Mesothelial cell of epicardium (in vitro differentiated cells): ENCODE measurements at places on chromosomes 13 and 19. TPM values are rescaled to one million over a fixed set of nuclear protein-coding genes. Genes with fewer than 3 reads are reported as not detected.

DNA sequence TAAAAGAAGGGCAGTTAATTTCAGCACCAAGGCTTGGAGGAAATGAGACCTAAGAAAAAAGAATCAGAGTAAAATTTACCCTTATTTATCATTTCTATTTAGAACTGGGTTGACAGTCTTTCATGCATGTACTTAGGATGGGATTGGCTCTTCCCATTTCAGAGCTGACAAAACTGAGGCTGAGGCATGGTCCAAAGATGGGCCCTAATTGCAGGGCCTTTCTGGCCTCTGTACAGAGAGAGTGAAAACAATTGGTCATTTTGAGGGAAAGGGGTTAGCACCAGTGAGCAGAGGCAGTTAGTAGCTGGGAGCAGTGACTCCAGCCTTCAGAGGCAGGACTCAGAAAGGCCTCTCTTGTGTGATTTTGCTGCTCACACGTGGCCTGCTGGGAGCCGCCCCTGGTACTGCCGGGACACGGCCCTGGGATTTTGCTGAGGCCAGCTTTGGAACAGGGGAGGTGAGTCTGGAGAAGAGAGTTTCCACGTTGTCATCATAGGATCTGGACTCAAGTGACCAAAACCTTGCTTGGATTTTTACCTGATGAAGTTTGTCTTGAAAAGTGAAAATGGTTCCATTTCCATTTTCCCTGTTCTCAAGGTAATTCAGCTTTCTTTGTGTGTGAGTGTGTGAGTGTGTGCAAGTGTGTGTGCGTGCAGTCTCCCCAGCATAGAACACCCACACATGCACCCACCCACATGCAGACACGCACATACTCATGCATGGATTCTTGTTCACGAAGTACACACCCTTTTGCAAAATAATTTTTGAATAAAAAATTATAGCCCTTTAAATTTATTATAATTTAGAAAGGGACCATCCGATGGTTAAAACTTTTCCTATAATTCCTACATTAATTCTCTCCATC, at the start of gene ZNF536:
TSS of gene ZNF536 (plus strand) at position 425 of the 865 bp plus-strand sequence. CDS start 71,179 bp downstream, outside the sequence.
- no peaks in the 10 kb centered on the region for H3K36me3 ChIP-seq
- no peak for DNase-seq
- no peak within 1 kb of the TSS for H3K4me3 ChIP-seq
- H3K4me1 ChIP-seq: peaks cover 19% of the 10 kb centered on the region
- H3K27ac ChIP-seq: no peak within 1 kb of the TSS

DNA sequence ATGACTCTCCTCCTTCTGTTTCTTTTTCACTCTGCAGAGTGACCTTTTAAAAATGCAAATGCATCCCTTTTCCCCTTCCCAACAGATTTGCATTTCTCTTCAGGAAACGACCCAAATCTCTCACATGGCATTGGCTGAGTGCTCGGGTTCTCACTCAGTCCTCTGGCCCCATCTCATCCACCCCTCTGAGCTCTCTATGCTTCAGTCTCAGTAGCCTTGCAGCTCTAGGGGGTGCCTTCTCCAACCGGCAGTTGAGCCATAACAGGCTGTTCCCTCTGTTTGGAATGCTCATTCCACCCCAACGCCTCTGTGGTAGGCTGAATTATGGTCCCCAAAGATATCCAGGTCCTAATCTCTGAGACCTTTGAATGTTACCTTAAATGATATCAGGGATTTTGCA, 78.2 kb downstream of the AKAP11 start:
- no peak for DNase-seq
- H3K36me3 ChIP-seq: no peaks in the 10 kb centered on the region
- H3K27me3 ChIP-seq: peaks cover 13% of the 10 kb centered on the region
- H3K4me3 ChIP-seq: no peak overlapping the region
- H3K27ac ChIP-seq: no peak overlapping the region
- H3K4me1 ChIP-seq: peaks cover 6% of the 10 kb centered on the region

GRCh38 chr13:106911020-106911419, 343.1 kb upstream of the ARGLU1 start:
- no peaks in the 10 kb centered on the region for H3K27me3 ChIP-seq
- peaks cover 38% of the 10 kb centered on the region for H3K4me1 ChIP-seq
- no peak overlapping the region for H3K4me3 ChIP-seq

The INSR gene
- 42.3 to 46.5 TPM (median 44.7 TPM) in 3 replicates for total RNA-seq

The TRPC4 gene
- total RNA-seq: 7.5 to 9.1 TPM (median 8.0 TPM) in 3 replicates

DNA sequence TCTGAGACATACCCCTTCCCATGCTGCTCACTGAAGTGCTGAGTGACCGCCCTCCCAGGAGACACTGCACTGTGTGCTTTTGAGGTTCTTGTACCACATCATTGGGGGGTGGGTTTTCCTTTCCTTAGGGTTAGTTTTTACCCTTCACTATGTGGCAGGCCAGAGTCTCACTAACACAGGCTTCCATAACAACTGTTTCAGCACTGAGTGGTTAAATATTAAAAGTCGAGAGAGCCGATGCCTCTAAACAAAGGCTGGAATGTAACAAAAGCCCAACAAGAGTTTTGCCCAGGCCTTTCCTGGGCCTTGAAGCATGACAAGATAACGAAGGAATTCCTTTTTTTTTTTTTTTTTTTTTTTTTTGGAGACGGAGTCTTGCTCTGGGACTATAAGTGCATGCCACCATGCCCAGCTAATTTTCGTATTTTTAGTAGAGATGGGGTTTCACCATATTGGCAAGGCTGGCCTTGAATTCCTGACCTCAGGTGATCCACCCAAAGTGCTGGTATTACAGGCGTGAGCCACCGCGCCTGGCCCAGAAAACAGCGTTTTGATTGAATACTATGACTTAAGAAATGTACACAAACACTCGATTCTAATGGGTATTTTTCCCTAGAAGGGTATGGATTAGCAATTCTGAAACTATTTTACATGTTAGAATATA, 46.5 kb downstream of the ZNF823 start:
- peak overlapping the region; percentile 48 for H3K4me3 ChIP-seq
- DNase-seq: no peak
- H3K4me1 ChIP-seq: peaks cover 13% of the 10 kb centered on the region
- no peak overlapping the region for H3K27ac ChIP-seq
- no peaks in the 10 kb centered on the region for H3K27me3 ChIP-seq

- no peak for DNase-seq
- peaks cover 23% of the 10 kb centered on the region for H3K4me1 ChIP-seq
- peak overlapping the region; percentile 83 for H3K27ac ChIP-seq
These were observed 26.5 kb downstream of the ANKRD10 start for GRCh38 chr13:110888390-110888789.

The ARRDC5 gene
- not detected in 3 replicates for total RNA-seq

- H3K27me3 ChIP-seq: peaks cover 15% of the 10 kb centered on the region
- no peak overlapping the region for H3K27ac ChIP-seq
- DNase-seq: no peak
- H3K4me3 ChIP-seq: no peak overlapping the region
- H3K4me1 ChIP-seq: peaks cover 11% of the 10 kb centered on the region
- no peaks in the 10 kb centered on the region for H3K36me3 ChIP-seq
These were observed 72.8 kb upstream of the SPATA13 start for GRCh38 chr13:24087605-24088225.

DNA sequence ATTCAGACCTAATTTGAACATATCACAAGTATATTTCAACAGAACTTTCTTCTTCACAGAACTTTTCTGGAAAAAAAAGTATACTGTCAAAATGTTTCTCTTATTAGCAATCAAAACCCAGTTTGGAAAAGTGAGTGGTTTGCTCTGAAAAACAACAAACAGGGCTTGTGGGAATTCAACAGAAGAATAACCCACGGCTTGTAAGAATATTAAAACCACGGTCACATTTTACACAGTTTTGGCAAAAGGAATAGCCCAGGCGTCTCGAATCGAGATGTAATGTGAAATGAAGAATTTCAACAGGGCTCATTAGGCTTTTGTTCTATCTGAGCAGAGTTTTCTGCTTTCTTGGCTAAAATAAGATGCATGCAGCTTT, 70.7 kb downstream of the COL4A2 start:
- no peaks in the 10 kb centered on the region for H3K27me3 ChIP-seq
- DNase-seq: no peak
- H3K36me3 ChIP-seq: no peaks in the 10 kb centered on the region
- peaks cover 58% of the 10 kb centered on the region for H3K4me1 ChIP-seq

DNA sequence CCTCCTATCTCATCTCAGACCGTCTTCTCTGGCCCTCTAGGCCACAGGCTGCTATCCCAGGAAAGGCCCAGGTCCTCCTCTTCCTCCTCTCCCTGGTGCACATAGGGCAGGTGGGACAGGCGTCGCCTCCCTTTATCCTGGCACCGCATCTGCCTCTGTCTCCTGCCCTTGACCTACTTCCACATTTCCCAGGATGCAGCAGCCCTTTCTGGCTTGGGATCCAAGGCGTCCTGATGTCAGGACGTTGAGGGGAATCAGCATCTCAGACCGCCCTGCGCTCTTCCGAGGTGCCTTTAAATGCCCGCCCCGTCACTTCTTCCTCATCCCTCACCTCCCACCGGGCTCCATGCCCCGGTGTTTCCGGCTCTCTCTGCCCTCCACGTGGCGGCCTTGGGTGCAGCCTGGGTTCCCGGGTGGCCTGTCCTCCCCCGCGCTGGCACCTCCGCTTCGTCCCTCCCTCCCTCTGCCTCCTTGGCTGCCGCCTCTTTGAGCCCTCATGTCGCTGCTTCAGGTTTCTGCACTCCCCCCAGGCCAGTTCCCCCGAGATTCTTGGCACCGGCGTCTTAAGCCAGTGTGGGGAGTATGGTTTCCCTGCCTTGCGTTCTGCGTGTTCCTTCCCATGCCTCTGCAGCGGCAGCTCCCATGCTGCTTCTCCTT, 66.3 kb downstream of the KDM4B start:
- H3K27ac ChIP-seq: no peak overlapping the region
- H3K4me3 ChIP-seq: no peak overlapping the region
- no peaks in the 10 kb centered on the region for H3K27me3 ChIP-seq
- H3K4me1 ChIP-seq: peaks cover 8% of the 10 kb centered on the region

- no peak overlapping the region for H3K4me3 ChIP-seq
- H3K36me3 ChIP-seq: peaks cover 3% of the 10 kb centered on the region
- no peak overlapping the region for H3K27ac ChIP-seq
- no peaks in the 10 kb centered on the region for H3K27me3 ChIP-seq
- DNase-seq: no peak
These were observed 23.2 kb upstream of the MAB21L1 start for GRCh38 chr13:35499676-35500075.

DNA sequence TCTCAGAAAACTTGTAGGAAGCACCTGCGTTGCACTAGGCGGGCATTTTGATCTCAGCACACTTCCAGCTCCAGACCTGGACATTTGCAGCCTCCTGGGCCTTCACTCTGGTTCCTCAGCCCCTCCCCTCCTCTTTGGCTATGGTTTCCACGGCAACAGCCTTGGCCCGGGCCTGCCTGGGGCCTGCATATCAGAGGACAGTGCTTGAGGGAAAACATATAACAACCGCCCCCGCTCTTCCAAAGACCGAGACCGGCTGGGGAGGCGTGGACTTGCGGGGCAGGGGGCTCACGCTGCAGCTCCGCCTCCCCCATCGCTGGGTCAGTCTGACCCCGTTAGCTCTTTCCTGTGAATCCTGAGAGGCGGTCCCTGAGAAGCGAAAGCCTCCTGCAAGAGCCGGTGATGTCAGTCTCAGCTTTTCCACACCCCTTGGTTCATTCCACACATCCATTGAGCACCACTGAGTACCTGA, 125.7 kb upstream of the PEG3 start:
- no peak overlapping the region for H3K4me3 ChIP-seq
- peaks cover 4% of the 10 kb centered on the region for H3K36me3 ChIP-seq
- H3K27me3 ChIP-seq: no peaks in the 10 kb centered on the region
- no peak overlapping the region for H3K27ac ChIP-seq
- DNase-seq: no peak

DNA sequence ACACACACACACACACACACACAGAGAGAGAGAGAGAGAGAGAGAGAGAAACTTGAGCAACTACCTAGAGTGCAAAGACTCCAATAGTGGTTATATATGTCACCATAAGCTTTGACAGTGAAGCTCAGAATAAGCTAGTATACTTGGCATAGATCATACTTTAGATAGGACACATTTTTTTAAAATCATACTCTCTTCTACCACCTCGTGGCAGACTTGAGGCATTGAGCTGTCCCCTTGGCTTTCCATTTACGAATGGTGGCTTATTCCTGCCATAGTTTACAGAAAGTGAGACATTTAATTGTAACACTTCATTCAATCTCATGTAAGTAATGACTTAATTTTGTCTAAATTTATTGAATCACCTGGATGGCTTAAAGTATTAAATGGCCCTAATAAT, 108.2 kb downstream of the EDNRB start:
- no peak overlapping the region for H3K4me3 ChIP-seq
- peaks cover 38% of the 10 kb centered on the region for H3K4me1 ChIP-seq
- H3K27me3 ChIP-seq: peaks cover 5% of the 10 kb centered on the region
- H3K36me3 ChIP-seq: peaks cover 1% of the 10 kb centered on the region

GRCh38 chr19:9183000-9183399, 4.2 kb downstream of the OR7D2 start:
- H3K4me1 ChIP-seq: no peaks in the 10 kb centered on the region
- DNase-seq: no peak
- no peaks in the 10 kb centered on the region for H3K27me3 ChIP-seq
- no peak overlapping the region for H3K4me3 ChIP-seq
- H3K27ac ChIP-seq: no peak overlapping the region
- H3K36me3 ChIP-seq: peaks cover 24% of the 10 kb centered on the region

The ZNF253 gene
- 28.1 to 33.3 TPM (median 32.8 TPM) in 3 replicates for total RNA-seq

DNA sequence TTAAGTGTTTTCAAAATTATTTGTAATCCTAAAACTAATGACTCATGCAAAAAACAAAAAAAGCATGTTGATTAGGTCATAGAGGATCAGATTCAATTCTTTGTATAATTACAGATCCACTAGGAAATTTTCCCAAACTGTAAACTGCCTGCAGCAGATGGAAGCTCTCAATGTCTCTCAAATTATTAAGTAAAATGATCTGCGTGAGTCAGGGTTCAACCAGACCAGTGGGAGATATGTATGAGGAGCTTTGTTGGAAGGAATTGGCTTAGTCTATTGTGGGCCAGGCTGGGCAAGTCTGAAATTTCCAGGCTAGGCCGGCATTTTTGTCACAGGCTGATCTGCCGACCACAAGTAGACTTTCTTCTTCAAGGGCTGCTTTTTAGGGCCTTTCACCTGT, 14.4 kb upstream of the SACS start:
- no peak for DNase-seq
- no peaks in the 10 kb centered on the region for H3K27me3 ChIP-seq
- no peak overlapping the region for H3K27ac ChIP-seq
- H3K4me1 ChIP-seq: peaks cover 20% of the 10 kb centered on the region

The AP3D1 gene
- 107 to 116 TPM (median 115 TPM) in 3 replicates for total RNA-seq

The CATSPERD gene
- not detected in 3 replicates for total RNA-seq

DNA sequence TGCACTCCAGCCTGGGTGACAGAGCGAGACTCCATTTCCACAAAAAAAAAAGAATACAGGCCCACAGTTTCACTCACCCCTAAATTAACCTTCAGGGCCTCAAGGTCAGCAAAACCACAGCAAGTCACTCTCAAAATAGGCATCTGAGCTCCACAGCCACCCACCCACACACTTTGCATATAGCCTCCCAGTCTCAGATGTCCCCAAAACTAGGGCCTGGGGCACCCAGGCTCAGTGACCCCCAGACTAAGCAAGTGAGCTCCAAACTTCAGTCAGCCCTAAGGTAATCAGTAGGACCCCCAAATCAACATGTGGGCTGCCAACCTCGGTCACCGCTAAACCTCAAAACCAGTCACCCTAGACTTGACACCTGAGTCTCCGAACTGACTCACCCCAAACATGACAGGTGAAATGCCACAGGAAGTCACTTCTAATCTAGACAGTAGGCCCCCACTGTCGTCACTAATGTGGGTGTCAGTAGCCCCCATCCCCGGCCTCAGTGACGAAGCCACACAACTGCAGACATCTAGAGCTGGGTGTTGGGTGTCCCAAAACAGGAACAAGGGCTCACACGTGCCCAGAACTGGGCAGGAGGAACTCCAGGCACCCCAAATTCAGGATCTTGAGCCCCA, 13.9 kb downstream of the RABAC1 start:
- no peak overlapping the region for H3K4me3 ChIP-seq
- H3K27ac ChIP-seq: no peak overlapping the region
- peaks cover 2% of the 10 kb centered on the region for H3K4me1 ChIP-seq
- peaks cover 21% of the 10 kb centered on the region for H3K27me3 ChIP-seq
- peaks cover 3% of the 10 kb centered on the region for H3K36me3 ChIP-seq

- H3K36me3 ChIP-seq: no peaks in the 10 kb centered on the region
- no peak for DNase-seq
- H3K27ac ChIP-seq: no peak overlapping the region
- no peak overlapping the region for H3K4me3 ChIP-seq
These were observed 212.5 kb upstream of the IRS2 start for GRCh38 chr13:109998684-109999533.
